Vagina (tissue), 2 donors: ENCODE measurements at places on chromosomes 1 and 21. TPM values are rescaled to one million over a fixed set of nuclear protein-coding genes. Genes with fewer than 3 reads are reported as not detected.

Gene TFAP2E
- 6.4 TPM for total RNA-seq

GRCh38 chr21:41369105-41369919, 7.5 kb downstream of the MX2 start:
- DNase-seq: no peak

Gene KCNE1
- 2.2 TPM for total RNA-seq

- DNase-seq: no peak
Observed at GRCh38 chr1:205424901-205425600, 3.2 kb upstream of the LEMD1 start.

DNA sequence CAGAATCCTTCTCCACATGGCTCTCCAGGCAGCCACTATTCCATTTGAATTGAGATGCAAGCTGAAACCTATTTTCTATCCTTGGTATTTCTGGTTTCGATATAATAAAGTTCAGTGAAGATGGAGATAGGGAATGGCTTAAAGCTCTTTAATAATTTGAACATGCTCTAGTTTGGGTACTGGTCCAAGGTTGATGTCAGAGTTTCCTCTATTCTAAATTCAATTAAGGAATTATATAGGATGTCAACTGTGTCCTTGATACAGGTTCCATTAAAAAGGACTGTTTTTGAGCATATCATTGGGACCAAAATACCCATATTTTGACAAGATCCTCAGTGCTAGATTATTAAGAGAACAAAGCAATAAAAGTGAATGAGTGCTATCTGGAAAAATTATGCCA, 245.3 kb downstream of the SPATA17 start:
- DNase-seq: no peak

GRCh38 chr1:243473227-243474135, 217.6 kb downstream of the SDCCAG8 start:
- DNase-seq: no peak

- no peak for DNase-seq
Observed at GRCh38 chr21:42306366-42307035, 8.7 kb downstream of the TFF3 start.

Gene MAP1LC3C
- 1.2 TPM for total RNA-seq

GRCh38 chr1:79259390-79260336, 253.1 kb upstream of the ADGRL4 start:
- no peak for DNase-seq

- DNase-seq: no peak
Observed at GRCh38 chr1:39497585-39497984, 6.1 kb downstream of the BMP8A start.

DNA sequence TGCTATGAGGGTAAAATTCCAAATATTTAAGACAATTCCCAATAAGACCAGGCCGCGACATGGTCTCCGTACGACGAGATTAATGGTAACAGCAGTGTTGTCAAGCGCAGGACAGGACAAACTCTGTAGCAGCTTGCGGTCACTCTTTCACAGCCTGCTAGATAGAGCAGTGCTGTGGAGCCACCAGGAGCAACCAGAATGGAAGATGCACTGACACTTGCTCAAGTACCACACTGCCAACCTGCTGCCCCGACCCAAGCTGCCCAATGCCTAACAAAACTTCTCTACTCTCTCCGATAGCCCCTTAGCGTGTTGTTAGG, 636 bp downstream of the WARS2 start:
- DNase-seq: peak; percentile 93

- DNase-seq: no peak
Observed at GRCh38 chr1:25486602-25487001, 55.9 kb downstream of the MACO1 start.

- no peak for DNase-seq
Observed at GRCh38 chr1:903305-903704, 20.4 kb upstream of the SAMD11 start.

DNA sequence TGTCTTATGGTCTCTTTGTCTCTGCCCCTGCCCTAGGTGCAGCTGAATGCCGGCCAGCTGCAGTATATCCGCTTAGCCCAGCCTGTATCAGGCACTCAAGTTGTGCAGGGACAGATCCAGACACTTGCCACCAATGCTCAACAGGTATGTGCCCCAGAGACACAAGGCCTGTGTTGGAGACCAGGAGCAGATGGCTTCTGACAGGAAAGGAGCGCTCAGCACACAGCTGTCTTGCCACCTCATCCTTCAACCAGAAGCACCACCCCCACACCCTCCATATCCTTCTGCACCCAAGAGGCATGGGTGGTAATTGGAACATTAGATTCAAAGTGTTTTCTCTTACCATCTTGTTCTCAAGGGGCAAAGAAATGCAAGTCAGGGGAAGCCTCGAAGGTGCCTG, 17.0 kb upstream of the KCNQ4 start:
- DNase-seq: no peak
